ENCODE measurements at places on chromosomes 1 and 21.

- DNase-seq: no peak
Observed at GRCh38 chr1:190067592-190067991, 410.1 kb downstream of the BRINP3 start.

GRCh38 chr1:157487504-157487903 is 64.8 kb downstream of the FCRL5 start:
- DNase-seq: no peak

DNA sequence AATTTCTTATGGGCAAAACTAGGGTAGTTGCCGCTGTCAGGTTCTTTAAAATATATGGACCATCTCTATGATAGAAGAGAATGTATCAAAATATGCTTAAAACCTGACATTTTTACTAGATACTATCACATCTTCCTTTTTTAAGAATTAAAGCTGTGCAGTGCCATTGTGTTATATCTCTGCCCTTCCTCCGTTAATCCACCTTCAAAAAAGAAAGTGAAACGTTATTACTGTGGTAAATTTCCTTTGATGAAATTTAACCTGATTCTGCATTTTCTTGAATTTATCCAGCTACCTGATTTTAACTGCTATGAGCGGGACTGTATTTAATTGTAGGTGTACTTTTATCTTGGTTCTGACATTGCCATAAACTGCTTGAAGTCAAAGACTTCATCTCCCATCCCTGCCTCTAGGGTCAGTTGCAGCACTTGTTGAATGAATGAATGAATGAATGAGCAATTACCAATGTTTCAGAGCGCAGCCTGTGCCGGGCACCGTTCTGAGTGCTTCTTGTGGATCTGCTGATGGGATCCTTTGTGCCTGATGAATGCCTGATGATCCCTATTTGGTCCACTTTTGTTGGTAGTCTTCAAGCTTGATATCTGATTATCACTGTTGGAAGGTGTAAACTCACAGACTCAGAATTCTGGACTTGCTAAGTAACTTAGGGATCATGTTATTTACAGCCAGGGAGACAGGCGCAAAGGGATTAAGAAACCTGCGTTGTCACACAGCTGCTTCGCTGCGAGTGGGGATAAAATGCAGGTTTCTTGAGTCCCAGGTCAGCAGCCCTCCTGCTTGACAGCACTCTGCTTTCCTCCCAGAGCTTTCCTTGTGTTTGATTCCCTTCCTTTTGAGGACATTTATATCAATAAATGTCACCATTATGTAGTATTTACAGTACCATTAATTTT is 30.1 kb downstream of the SMYD2 start:
- DNase-seq: no peak

DNA sequence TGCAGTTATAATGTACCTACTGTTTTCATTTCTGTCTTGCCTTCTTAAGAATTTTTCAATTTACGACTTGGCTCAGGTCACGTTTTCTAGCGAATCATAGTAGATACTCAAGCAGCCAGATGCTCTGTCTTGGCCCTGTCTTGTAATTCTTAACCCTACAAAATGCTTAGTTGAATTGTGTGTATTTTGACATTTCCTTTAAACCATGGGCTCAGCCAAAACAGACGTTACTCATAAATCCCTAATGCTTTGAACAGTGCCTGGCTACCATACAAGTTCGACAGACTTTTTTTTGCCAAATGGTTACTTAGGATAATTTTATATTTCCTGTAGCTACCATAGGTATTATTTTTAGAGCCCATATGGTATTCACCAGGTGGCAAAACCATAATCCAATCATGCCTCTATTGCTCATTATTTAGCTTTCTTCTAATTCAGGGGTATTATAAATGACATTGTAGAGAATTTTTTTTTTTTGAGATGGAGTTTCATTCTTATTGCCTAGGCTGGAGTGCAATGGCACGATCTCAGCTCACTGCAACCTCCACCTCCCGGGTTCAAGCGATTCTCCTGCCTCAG is 54.3 kb downstream of the KCNK1 start:
- DNase-seq: no peak

All from GM13977 (cell line).